Right renal pelvis (tissue), 4 donors: ENCODE measurements at places on chromosomes 2 and 18. TPM values are rescaled to one million over a fixed set of nuclear protein-coding genes. Genes with fewer than 3 reads are reported as not detected.

- no peak for DNase-seq
Observed at GRCh38 chr2:201366146-201366545, 9.0 kb upstream of the FLACC1 start.

The GKN1 gene
- polyA plus RNA-seq: not detected

- DNase-seq: no peak
Observed at GRCh38 chr2:238854699-238855229, 6.9 kb downstream of the TWIST2 start.

DNA sequence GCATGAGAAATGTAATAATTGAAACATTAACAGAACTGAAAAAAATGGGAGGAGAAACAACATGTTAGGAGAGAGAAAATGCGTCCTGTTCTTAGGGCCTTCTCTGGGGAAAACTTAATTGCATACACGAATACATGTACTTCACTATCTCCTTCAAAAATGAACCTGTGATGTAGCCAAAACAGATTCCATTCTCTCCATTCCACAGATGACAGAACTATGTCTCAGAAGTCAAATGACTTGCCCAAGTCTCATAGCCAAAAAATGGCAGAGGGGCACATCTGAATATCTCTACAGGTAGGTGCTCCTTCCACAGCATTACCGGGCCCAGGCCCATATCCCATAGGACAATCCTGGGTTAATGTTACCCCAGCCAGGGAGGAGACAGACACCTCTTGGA is 3.9 kb upstream of the DCTN1 start:
- DNase-seq: no peak

The LYG1 gene
- 5.6 TPM for polyA plus RNA-seq

GRCh38 chr2:225569995-225570394 is 170.5 kb downstream of the NYAP2 start:
- no peak for DNase-seq

DNA sequence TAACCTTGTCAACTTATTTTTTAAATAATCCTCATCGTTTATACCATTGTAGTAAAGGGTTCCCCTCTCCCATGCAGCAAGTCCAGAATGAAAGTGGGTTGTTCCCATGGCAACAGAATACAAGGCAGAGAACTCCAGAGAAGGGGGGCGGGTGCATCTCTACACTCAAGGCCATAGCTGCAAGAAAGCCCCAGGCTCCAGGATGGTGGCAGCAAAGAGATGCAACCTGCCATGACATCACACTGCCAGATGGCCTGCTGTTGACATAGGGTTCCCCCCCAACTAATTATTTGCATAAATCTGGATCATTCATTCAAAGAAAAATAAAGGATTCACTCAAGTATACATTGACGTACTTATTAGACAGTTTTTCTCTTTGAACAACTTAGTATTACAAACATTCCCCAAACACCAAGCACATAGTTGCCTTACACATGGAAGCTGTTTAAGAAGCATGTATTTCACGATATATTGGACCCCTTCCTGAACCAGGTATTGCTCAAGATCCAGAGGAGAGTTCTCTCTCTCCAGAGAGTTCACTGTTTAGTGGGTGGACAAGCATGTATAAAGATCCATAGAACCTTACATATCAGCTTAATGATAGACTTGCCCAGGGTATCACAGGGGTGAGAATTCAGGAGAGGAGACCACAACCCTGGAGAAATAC is 87.4 kb upstream of the KLF7 start:
- no peak for DNase-seq
